ENCODE measurements at places on chromosomes 13 and 19.

DNA sequence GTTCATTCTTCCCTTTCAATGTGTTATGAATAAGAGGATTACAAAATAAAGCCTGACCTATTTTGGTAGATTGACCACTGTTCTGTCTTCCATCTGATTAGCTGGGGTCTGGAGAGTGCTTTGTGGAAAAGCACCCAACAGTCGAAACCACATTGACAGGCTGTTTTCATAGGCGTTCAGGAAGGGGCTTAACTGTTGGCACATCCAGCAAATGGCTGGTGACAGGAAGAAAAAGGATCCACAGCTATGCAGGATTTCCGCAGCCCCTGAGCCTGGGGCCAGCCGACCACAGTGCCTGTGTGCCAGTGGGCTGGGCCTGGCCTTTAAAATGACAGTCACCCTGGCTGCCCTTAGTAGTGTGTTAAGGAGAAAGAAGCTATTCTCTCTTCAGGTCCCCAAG lies 113.3 kb downstream of the SIPA1L3 start:
- DNase-seq: no peak

GRCh38 chr19:43784241-43784980 lies 3.6 kb upstream of the KCNN4 start:
- DNase-seq: peak; percentile 89

DNA sequence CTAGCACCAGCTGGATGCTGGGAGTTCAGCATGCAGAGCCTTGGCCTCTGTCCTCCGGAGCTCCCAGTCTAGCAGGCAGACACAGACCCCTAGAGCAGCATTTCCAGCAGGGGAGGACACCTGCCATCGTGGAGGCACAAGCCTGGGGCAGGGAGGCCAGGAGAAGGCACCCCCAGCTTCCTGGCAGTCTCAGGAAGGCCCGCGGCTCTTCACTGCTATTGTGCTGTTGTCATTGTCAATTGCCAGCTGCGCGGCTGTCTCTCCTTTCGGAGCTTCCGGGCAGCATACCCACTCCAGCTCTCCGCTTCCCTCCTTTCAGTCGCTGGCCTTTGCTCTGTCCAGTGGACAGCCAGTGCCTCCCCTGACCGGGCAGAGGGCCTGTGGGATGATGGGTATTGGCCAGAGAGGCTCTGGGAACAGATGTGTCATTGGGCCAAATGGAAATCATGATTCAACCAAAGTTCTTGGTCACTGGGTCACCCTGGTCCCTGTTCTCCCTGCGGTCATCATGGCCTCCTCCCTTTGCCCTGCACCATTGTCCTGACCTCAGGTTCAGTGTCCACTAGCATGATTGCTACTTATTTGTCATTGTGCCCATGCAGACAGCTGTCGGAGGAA lies 93.0 kb downstream of the SLC7A1 start:
- DNase-seq: no peak

DNA sequence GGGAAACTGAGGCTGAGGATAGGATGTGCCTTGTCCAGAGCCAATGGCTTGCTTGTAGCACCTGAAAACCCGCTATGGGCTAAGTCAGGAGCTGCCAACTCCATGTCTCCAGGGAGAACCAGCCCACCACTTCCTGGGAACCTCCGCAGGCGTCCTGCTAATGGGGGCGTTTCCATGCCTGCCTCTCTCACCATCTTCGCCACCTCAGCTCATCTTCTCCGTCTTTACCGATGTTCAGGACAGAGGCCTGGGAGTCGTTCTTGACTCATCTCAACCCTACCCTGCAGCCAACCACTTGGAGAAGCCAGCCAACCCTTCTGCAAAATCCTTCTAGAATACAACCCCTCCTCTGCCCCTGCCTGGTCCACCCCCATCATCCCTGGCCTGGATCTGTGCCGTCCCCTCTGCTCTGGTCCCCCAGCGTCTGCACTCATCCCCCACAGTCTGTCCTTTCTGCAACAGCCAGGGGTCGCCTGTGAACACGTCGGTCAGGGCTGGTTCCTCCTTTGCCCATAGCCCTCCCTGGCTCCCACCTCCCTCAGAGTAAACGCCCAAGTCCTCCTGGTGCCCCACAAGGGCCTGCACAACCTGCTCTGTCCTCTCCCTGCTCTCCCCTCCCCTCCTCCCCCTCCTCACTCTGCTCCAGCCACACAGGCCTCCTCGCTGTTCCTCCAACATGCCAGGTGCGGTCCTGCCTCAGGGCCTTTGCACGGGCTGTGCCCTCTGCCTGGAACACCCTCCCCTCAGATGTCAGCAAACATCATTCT lies 31.0 kb downstream of the PTPRS start:
- DNase-seq: no peak

GRCh38 chr19:41951686-41952172 lies 7.4 kb downstream of the RABAC1 start:
- DNase-seq: peak; percentile 83

- no peak for DNase-seq
These were observed 30.5 kb downstream of the ZNF146 start for GRCh38 chr19:36245210-36246005.

- no peak for DNase-seq
These were observed 134.6 kb downstream of the KATNAL1 start for GRCh38 chr13:30172593-30173302.

GRCh38 chr13:41561170-41561569 lies 103.8 kb downstream of the RGCC start:
- DNase-seq: no peak

GRCh38 chr13:34039678-34040077 lies 221.7 kb downstream of the RFC3 start:
- no peak for DNase-seq

DNA sequence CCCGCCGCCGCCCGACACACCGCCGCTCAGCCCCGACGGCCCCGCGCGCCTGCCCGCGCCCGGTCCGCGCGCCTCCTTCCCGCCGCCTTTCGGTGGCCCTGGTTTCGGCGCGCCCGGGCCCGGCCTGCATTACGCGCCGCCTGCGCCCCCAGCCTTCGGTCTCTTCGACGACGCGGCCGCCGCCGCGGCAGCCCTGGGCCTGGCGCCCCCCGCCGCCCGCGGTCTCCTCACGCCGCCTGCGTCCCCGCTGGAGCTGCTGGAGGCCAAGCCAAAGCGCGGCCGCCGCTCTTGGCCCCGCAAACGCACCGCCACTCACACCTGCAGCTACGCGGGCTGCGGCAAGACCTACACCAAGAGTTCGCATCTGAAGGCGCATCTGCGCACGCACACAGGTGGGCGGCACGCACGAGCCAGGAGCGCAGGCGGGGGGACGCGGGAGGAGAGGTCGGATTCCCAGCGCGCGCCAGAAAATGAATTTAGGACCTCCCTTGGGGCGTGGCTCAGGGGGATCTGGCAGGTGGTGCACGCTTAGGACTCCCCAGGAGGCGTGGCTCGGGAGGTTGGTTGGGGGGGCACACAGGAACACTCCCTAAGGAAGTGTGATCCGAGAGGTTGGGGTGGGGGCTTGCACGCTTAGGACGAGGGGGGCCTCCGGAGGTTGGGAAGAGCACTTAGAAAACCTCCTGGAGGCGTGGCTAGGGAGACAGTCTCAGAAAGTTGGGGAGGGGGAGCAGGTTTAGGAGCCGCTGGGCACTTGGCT lies 1.2 kb downstream of the KLF2 start:
- peak; percentile 44 for DNase-seq

DNA sequence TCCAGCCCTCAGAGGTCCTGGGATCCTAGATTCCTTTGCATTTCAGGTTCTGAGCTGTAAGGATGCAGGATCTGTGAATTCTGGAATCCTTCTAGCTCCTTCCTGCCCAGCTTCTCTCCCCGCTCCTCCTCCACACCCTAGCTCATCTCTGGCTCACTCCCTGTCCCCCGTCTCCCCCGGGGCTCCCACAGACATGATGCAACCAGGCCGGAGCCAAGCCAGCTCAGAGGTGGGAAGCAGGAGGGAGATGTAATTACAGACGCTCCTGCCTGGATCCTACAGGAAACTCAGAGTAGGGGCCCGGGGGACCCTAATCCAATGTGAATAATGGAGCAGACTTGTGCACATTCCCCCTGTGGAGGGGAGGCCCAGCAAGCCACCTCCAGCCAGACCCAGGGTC lies 4.5 kb downstream of the GNG8 start:
- no peak for DNase-seq

DNA sequence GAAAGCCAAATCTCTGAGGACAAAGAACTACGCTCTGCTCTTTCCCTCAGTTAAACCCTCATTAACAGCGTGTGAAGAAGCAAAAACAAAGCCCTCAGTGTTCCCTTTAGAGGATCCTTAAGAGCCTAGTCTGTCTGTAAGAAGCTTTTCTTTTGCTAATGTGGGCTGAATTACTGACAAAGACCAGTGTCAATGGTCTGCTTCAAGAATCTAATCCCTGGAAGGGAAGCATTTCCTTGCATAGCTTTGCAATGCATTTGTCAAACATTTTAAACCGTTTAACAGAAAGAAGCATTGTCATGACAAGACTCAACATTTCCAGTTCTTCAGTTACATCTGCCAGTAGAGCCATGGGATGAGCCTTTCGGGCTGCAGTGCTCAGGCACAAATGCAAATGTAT lies 64.9 kb downstream of the EDNRB start:
- DNase-seq: no peak

GRCh38 chr19:58212336-58213074 lies 16.2 kb upstream of the ZNF544 start:
- DNase-seq: no peak

DNA sequence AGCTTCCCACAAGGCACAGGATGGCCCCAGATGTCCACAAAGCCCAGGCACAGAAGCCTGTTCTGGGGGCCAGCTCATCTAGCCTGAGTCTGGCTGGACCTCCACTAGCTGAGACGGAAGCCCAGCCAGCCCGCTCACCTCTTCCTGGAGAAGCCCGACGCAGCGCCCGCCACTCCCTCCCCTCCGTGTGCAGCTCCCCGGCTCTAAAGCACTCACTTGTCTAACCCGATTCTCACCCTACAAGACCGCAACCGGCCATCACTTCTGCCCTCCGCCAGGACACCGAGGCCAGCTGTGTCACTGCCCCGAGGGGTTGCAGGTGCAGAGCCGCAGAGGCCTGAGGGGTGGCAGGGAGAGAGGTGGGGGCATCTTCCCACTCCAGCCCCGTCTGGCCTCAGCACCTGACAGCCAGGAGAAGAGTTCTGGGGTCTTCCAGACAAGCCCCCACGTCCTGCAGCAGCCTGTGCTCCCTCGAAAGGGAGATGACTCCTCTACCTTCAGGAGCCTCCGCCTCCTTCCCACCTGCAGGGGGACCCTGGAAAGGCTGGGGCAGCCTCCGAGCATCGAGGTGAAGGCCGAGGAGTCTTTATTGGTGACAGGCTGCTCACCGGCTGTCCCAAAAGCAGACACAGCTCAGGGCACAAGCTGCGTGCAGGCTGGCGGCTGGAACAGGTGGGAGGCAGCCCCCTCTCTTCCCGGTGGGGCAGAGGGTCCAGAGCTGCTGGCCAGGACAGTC lies 5.9 kb upstream of the DIRAS1 start:
- no peak for DNase-seq

- DNase-seq: no peak
These were observed 18.7 kb upstream of the EID2 start for GRCh38 chr19:39558624-39559117.

DNA sequence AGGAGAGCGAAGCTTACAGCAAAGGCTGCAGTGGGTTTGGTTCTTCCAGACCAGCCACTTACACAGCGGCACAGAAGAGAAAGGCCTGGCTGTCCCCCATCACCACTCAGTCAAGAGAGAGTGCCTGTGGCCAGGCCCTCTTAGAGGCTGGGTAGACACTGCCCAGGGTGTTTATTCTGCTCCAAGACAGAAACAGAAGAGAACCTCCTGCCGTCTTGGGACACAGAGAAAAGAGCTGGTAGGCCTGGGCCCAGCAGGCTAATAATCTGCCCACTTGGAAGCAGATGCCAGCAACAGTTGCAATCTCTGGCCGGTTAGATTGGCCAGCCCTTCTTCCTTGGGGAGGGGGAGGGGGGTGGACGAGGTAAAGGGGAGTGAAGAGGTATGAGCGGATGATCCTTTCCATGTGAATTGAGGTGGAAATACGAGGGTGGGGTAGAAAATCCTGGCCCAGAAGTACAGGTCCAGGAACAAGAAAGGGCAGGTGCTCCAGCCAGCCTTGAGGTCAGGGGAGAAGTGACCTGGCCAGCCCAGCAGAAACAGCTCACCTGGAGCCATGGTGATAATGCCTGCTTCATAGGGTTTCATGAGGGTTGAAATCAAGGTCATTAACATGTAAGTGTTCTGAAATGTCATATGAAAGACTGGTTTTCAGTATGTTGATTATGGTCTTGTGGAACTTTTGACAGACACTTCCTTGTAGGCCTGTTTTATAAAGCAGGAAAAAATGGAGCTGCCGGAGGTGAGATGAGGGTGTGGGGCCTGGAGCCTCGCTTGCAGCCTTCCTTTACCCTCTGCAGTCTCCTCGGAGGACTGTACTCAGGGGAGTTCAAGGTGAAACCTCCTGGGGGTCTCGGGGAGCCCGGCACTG lies 116.9 kb downstream of the SIPA1L3 start:
- no peak for DNase-seq

GRCh38 chr13:43877766-43878165 lies 1.8 kb downstream of the CCDC122 start:
- no peak for DNase-seq

GRCh38 chr19:13634658-13635057 lies 128.4 kb upstream of the CACNA1A start:
- no peak for DNase-seq

DNA sequence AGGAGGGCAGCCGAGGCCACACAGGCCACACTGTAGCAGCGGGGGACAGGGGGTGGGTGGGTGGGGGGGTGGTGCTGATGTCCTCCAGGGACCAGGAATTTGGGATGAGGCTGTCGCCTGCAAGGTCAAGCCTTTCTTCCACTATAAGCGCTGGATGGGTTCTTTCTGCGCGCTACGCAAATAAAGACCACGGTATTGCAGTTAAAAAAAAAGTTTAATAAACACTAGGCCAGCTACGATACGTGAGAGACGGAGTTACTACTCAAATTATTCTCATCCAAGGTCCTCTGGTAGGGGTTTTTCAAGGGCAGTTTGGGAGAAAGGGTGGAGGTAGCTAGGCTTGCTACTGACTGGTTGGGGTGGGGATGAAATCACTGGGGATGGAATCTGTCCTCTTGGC lies 508 bp upstream of the ZNF44 start:
- no peak for DNase-seq

GRCh38 chr13:80753866-80754265 lies 412.9 kb upstream of the SPRY2 start:
- no peak for DNase-seq

DNA sequence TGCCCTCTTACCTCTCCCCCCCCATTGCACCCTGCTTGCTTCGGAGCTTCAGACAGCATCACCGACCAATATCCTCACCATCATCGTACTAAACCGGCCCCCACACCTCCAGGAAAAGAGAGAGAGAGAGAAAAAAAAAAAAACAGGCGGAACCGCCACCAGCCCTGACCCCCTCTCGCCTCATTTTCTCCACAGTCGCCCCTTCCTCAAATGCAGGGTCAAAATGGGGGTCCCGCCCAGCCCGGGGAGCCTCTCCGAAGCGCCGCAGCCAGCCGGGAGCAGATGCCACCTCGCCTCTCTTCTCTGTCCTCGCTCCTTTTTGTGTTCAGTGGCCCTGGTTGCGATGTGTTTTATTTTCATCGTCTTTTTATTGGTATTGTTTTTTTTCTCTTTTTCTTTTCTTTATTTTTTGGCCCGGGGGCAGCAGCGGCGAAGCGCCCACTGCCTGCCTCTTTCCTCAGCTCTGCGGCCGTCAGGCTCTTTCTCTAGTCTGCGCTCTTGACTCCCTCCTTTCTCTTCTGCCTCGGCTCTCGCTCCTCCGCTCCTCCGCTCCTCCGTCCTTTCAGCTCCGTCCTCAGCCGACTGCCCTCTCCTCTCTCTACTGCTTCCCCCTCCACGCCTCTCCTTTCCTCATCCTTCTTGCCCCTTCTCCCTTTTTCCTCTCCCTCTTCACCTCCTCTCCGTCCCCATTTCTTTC lies 41.4 kb downstream of the DEDD2 start:
- peak; percentile 36 for DNase-seq

GRCh38 chr19:35161434-35161743 lies 6.9 kb downstream of the FXYD5 start:
- DNase-seq: no peak

GRCh38 chr19:35211545-35212230 lies 16.9 kb downstream of the FAM187B start:
- DNase-seq: no peak
